ENCODE measurements at places on chromosomes 3 and 15.

- no peak for DNase-seq
Observed at GRCh38 chr3:54053882-54054281, 68.5 kb upstream of the CACNA2D3 start.

DNA sequence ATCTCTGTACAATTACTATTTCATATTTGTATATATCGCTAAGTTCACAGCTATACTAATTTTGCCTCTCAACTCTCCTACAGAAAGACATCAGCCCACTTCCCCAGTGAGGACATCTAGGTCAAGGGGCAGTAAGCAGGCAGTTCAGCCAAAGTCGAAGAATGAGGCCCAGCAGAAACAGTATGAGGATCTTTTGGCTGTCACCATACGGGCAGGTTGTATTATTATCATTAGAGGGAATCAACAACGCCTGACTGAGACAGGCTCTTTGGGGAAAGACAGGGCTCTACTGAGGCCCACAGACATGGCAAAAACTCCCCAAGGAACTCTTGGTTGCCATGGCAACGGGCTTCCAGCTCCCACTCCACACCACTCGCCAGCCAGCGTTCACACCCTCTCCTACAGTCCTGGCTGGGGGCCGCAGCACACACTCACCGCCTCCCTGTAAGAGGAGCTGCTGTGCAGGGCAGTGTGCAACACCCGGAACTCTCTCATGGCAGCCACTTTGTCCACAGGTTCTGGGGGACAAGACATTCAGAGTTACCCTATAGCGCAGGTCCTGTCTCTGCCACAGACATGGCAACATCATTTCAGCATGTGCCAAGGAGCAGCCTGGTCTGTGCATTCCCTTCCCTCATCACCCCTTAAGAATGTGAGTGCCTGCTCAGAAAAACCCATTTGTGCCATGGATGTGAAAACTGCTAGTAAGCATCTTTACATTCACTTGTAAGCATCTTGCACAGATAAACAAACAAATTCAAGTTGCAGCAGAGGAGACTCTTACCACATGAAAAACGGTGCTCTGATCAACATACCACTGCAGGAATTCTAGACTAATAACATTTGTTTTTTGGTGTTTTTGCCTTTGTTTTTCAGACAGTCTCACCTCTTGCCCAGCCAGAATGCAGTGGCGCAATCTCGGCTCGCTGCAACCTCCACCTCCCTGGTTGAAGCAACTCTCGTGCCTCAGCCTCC lies 8.8 kb downstream of the UBL7 start:
- DNase-seq = no peak

DNA sequence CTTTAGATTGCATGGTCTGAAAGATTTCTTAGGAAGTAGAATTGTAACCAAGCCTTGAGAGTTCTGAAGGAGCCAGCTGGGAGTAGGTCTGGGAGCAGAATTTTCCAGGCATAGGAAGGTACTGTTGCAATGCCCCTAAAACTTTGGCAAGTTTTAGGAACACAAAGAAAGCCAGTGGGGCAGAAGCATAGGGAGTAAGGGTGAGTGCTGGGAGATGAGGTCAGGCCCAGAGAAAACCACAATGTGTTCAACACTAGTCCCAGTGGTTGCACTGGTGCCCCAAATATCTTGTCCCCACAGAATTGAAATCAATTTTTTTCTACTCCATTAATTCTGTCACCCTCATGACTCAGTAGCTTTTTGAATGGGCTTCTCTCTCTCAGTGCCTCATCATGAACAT lies 120.7 kb upstream of the GALNT15 start:
- DNase-seq = no peak

- no peak for DNase-seq
Observed at GRCh38 chr3:124249038-124249437, 257.1 kb upstream of the ROPN1 start.

DNA sequence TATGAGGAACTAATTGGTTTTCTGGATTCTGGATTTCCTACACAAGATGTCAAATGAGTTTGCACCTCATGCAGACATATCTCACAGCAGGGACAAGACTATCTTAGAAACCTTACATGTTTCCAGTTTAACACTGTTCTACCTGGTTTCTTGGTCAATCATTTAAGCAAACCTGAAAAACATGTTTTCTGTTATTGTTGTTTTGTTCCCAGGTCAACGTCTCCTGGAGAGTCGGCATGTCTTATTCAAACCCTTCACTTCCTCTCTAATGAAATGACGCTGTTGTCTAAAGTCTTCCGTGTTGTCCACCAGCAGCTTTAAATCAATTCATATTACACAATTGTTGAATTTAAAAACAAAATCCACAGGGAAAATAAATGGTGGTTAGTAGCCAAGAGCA lies 150.9 kb downstream of the CNTN3 start:
- DNase-seq = no peak

DNA sequence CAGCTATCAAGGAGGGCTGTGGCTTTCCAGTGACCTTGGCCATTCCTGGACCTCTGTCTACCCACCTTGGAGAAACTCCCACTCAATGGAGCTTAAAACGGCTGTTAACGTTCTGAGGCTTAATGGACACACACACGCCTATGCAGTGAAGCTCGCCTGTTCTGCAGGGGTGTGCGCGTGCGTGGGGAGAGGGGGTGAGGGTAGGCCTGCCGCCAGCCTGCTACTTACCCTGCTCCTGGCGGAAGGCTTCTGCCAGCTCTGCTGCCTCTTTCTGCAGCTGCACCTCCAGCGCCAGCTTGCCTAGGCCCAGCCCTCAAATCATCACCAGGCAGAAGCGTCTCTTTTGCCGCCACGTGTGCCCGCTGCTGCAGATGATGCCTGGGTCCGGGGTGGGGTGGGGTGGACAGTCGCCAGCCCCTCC lies 23.2 kb upstream of the PARL start:
- DNase-seq = no peak

- no peak for DNase-seq
Observed at GRCh38 chr15:35466476-35466875, 79.5 kb downstream of the DPH6 start.

DNA sequence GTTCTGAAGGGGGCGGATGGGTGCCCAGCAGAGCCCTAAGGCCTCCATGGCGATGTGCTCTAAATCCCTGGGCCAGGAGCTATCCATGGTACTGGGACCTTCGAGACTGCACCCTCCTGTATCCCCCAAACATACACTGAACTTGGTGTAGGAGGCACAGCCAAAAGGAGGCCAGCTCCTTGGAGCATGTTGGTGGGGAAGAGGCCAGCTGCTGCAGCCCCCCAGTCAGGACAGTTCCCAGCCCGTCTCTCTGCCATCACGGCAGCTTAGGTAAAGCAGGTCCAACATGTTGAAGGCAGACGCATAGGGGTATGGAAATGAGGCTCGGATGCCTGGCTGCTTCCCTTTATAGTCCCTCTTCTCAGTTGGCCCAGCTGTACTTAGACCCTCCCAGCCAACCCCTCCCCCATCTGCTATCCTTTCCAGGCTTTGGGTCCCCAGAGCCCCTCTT lies 1.8 kb downstream of the CAMKV start:
- DNase-seq = no peak

- DNase-seq = no peak
Observed at GRCh38 chr15:65411465-65412071, 11.2 kb downstream of the IGDCC4 start.

- no peak for DNase-seq
Observed at GRCh38 chr3:112736805-112737566, 96.0 kb upstream of the CCDC80 start.

DNA sequence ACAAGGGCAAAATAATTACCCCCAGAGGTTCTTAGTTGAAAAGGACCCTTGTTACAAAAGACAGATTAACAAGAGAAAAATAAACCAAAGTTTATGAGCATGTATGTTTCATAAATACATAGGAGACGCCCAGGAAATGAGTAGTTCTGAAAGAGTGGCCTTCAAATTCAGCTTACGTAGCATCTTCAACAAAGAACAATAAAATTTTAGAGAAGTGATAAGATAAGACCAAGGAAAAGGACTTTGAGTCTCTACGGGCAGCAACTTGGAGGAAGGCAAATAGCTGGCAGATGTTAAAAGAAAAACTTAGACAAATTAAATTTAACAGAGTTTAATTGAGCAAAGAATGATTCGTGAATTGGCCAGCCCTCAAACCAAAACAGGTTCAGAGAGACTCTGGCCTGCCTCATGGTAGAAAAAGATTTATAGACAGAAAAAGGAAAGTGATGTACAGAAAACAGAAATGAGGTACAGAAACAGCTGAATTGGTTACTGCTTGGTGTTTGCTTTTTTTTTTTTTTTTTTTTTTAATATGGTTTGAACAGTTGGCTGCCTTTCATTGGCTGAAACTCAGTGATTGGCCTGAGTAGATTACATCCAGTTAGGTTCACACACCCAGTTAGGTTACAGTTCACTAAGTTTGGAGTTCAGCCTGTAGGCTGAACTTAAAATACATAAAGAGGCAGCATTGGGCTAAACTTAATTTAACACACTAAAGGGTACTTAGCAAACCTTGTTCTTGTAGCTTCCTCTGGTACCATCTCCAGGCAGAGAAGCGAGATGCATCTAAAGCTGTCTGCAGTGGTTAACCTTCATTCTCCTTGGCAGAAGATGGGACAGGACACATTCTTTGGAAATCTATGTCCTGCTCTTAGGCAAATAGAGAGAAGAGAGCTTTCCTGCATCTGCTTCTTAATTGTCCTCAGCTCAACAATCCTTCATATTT lies 23.2 kb downstream of the C2CD4B start:
- no peak for DNase-seq

DNA sequence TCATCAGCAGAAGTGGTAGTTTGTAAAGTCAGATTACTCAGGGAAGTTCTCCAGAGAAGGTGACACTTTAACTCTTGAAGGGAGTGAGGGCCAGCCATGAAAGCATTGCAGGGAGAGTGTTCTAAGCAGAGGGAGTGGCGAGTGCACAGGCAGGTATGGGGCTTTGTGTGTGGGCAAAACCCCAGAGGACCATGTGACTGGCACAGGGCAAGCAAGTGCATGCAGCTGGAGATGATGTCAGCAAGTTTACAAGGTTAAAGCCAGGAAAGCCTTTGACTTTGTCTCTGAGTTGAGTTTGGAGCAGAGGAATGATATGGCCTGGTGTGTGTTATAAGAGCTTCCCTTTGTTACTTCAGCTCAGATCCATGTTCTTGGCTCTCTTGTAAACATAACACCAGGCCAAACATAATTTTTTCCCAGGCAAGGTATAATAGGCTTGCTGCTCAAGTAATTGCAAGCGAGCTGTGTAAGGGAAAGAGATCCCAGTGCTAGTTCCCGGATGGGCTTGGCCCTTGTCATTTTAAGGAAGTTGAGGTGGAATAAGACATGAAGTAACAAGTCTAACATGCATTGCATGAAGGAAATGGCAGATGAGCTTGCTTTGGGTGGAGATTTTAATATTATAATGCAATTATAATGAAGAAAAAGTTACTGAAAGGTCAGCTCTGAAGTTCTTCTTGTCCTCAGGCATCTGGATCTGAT lies 341.1 kb upstream of the LRRC3B start:
- no peak for DNase-seq

GRCh38 chr3:43915546-43915945 lies 224.8 kb downstream of the ABHD5 start:
- no peak for DNase-seq

- no peak for DNase-seq
Observed at GRCh38 chr15:23998056-23998455, 311.0 kb upstream of the NDN start.

DNA sequence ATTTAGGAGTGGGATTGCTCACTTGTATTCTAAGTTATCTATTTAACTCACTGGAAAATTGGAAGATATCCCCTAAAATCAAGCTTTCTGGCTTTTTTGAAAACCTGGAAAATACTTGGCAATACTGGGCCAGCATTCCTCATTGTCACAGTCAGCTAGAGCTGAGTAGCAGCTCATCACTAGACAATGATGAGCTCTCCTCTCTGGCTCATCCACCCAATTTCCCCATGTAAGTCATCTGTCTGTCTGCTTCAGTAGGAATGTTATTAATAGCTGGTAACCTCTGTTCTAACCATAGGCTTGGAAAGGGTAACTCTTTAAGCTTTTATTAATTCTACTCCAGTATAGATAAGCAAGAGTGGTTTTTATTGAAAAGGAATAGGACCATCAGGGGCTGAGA lies 39.7 kb upstream of the PIK3R4 start:
- no peak for DNase-seq

DNA sequence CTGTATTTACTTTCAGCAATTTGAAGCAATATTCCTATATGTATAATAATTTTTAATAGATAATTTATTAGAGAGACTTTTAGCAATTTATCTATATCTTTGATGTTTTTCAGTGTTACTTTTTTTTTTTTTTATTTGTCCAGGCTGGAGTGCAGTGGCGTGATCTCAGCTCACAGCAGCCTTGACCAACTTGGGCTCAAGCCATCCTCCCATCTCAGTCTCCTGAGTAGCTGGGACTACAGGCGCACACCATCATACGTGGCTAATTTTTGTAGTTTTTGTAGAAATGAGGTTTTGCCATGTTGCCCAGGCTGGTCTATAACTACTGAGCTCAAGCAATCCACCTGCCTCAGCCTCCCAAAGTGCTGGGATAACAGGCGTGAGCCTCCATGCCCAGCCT lies 25.3 kb upstream of the SLTM start:
- no peak for DNase-seq

DNA sequence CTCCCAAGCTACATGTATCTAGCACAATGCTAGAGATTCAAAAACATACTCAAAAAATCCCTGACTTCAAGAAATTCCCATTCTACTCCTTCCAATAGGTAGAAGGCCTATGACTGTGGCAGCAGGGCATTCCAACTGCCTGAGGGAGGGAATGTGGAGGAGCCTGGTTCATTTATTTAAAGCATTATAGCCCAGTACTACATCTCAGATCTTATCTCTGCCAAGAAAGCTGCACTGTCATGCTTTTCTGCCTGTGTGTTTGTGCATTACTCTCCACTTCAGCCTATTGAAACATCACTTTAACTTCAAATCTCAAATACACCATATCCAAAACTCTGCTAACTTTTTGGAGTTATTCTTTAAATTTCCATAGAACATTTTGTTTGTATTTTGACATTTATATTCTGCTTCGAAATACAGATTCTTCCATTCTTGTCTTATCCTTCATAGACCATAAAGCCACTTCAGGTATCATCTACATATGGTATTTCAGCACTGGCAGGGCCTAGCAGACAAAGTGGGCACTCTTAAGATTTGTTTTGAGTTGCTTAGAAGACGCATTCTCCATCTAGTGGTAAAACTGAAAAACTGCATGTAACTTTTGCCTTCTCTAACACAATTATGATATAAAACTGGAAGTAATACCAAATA lies 59.1 kb upstream of the NEDD4 start:
- peak; percentile 65 for DNase-seq

- no peak for DNase-seq
Observed at GRCh38 chr3:127254730-127255129, 33.1 kb downstream of the PRR20G start.

GRCh38 chr3:122076491-122077292 lies 21.5 kb downstream of the CD86 start:
- no peak for DNase-seq

GRCh38 chr3:30737743-30738499 lies 131.5 kb downstream of the TGFBR2 start:
- no peak for DNase-seq

DNA sequence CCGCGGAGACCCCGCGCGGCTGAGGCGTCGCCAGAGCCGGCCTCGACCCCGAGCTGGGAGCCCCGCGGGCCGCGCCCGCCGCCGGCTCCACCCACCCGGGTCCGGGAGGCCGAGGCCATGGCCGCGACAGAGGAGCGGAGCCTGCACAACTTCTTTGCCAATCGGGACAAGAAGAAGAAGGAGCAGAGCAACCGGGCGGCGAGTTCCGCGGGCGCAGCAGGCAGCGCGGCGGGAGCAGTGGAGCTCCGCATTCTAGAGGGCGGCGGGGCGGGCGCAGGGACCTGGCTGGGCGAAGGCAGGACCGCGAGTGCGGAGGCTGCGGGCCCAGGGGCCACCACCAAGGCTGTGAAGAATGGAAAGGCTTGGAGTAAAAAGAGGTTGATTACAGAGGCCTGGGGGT lies 37.6 kb upstream of the EPHA6 start:
- DNase-seq = no peak

GRCh38 chr3:127101411-127102187 lies 91.3 kb upstream of the PRR23E start:
- no peak for DNase-seq

Data from hematopoietic multipotent progenitor cell (in vitro differentiated cells).